OCI-LY7 (cell line): ENCODE measurements at places on chromosomes 7 and 10.

DNA sequence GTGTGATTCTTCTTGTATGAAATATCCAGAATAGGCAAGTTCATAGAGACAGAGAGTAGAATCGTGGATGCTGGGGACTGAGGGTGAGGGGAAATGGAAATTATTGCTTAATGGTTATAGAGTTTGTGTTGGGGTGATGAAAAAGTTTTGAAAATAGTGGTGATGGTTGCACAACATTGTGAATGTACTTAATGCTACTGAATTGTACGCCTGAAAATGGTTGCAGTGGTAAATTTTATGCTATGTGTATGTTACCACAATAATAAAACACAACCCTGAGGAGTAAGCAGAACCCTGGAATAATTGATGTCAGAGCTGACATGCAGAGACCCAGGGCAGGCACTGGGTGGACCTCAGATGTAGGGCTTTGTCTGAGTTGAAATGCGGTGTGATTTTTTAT is 57.6 kb downstream of the TACR2 start:
- DNase-seq: no peak

- DNase-seq: no peak
These were observed 40.9 kb upstream of the HPS1 start for GRCh38 chr10:98487649-98488048.

- DNase-seq: no peak
These were observed 732.8 kb downstream of the ZWINT start for GRCh38 chr10:55628260-55628701.

DNA sequence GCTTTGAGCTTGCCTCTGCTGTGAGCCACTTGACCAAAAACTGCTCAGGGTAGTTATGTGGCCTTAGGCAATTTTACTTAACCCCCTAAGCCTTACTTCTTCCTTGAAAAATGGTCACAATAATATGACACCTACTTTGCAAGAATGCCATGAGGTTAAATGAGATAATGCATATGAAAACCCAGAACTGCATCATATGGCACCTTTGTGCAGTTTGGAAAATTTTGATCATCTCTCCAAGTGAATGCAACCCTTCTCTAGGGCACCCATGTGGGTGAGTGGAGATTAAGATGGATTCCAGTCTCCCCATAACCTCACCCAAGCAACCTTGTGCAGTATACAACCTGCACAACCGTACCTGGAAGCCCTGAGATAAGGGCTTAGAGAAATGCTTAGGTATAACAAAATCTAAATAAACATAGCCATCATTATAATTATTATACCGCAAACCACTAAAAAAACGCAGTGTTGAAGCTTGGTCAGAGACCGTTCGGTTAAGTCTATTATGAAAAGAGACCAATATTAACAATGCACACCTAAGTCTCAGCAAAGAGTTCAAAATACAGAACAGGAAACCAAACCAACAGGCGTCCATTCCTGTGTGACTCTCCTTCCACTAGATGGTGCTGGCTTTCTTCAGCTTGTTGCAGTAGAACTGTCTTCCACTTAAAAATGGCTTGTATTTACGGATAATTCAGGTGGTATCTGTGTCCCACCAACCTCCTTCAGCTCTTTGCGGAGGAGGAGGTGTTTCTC is 21.0 kb upstream of the ASB15 start:
- peak; percentile 32 for DNase-seq

GRCh38 chr10:110790913-110791506 is 80.7 kb upstream of the PDCD4 start:
- DNase-seq: no peak

GRCh38 chr7:25303281-25304181 is 75.2 kb upstream of the NPVF start:
- DNase-seq: no peak
